Right ventricle myocardium inferior (tissue), 1 donor: ENCODE measurements at places on chromosomes 12 and 14.

DNA sequence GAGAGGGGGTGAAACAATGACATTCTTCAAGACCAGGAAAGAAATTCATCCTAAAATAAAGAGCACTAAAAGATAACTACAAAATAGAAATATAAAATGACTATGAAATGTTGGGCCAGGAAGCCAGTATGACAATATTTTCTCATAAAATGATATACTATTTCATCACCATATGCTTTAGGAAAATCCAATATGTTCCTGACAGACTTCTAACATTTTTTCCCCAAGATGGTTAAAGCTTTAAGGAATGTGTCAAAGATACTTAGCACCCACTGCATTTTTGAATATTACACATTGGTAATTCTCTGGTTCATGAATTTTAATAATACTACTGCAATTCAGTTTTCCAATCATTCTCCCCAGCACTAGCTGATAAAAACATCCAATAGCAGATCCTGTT lies 87.7 kb upstream of the PLEKHG7 start:
- DNase-seq: no peak

DNA sequence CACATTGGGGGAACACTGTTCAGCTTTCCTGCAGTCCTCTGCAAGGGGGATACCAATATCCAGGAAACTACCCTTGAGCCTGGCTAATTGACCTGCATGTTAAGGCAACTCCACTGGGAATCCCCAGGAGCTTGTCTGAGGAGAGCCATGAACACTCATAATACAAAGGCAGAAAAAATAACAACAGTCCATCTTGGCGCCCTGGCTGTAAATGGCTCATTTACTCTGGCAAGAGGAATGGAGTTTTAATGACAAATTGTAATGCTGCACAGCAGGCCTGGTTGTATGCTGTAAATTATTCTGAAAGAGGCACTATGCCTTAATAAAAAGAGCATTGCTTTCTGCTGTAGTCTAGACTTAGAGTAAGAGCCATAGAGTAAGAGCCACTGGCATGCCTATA lies 58.3 kb downstream of the SLC8A3 start:
- DNase-seq: no peak

DNA sequence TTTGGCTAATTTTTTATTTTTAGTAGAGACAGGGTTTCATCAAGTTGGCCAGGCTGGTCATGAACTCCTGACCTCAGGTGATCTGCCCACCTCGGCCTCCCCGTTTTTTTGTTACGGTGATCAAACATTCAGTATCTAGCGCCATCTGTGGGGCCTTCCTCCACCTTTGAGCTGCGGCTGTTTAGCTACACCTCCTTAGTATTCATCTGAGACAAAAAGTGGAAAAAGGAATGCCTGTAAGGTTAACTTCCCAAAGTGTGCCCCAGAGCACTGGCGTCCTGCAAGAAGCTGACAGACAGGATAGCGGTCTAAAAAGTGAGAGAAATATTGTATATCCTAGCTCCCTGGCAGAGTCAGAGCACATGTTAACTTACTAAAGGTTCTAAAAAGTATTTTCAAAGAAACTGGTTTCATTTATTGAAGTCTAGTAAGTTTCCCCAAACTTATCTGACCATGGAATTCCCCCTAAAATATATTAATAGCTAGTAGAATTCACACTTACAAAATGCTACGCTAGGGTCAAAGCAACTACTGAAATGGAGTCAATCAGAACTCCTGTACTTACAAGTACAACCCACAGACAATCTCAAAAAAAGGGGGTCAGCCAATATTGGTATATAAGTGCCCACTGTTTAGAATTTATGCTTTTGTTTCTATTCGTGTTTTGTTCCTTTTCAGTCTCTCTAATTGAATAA lies 59.1 kb downstream of the DUSP16 start:
- DNase-seq: no peak

DNA sequence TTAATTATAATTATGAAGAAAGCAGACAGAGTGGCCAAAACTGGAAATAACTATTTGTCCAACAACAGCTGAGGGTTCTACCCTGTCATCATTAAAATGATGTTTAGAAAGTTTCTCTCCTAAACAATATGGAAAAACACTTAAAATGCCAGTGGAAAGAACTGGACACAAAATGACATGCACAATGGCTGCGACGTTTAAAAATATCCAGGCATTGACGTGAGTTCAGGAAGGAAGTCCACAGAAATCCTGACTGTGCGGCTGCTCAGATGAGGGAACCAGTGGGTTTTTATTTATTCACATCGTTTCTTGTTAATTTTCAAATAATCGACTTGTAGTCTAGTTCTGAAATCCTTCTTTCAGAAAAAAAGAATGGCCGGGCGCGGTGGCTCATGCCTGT lies 58.3 kb downstream of the CCNK start:
- DNase-seq: no peak

GRCh38 chr14:71532790-71533189 lies 399.4 kb upstream of the RGS6 start:
- no peak for DNase-seq

- DNase-seq: peak; percentile 93
These were observed at the start of gene KTN1 for GRCh38 chr14:55579724-55580469. TSS of gene KTN1 (plus strand) at chr14:55580207. CDS start at chr14:55612049, 31,842 bp downstream.

GRCh38 chr14:61510736-61511557 lies 184.4 kb upstream of the HIF1A start:
- DNase-seq: no peak

DNA sequence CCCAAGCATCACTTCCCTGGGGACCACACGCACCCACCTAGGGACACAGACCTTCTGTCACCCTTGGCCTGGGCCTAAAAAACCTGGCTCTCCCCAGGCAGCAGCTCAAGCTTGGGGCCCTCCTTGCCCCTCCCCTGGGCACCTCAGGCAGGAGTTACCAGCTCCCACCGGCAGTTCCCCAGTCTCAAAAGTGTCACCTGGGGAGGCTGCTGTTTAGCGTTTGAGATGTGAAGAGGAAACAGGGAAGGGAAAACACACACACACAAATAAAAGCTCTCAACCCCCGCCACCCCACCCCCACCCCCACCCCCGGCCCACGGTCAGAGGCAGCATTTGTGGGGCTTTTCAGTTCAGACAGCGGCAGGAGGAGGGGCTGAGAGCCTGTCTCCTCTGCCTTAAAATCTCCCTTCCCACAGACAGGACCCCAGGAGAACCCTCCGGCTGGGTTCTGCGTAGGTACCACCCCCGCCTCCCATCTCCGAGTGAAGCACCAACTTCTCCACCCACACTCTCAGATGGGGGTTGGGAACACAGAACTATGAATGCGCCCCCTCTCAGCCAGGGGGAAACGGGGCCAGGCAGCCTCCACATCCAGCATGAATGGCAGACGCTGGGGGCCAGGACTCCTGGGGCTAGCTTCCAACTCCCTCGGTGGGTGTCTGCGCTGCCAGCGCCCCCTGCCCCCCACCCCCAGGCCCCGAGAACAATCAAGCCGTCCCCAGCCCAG lies 3.0 kb downstream of the NCOR2 start:
- DNase-seq: no peak

DNA sequence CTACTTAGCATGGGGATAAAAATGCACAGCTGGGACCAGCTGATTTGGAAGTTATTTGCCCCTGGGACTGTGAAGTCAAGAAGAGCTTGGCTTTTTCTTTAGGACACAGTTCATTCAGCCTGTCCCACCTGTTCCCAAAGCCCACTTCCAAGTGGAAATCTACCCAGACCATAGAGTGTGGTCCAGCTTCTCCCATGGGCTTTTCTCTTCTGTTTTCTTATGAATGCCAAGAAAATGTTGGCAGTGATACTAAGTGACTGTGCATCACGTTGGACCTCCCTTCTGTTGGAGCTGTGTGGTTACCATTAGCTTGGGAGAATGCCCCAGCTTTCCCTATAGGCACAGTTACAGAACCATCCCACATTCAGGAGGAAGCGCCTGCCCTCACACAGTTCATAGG lies 89.4 kb downstream of the NT5DC3 start:
- no peak for DNase-seq

- no peak for DNase-seq
These were observed 6.1 kb downstream of the SOS2 start for GRCh38 chr14:50225067-50225973.

GRCh38 chr14:33499687-33500086 lies 451.2 kb downstream of the EGLN3 start:
- DNase-seq: no peak

DNA sequence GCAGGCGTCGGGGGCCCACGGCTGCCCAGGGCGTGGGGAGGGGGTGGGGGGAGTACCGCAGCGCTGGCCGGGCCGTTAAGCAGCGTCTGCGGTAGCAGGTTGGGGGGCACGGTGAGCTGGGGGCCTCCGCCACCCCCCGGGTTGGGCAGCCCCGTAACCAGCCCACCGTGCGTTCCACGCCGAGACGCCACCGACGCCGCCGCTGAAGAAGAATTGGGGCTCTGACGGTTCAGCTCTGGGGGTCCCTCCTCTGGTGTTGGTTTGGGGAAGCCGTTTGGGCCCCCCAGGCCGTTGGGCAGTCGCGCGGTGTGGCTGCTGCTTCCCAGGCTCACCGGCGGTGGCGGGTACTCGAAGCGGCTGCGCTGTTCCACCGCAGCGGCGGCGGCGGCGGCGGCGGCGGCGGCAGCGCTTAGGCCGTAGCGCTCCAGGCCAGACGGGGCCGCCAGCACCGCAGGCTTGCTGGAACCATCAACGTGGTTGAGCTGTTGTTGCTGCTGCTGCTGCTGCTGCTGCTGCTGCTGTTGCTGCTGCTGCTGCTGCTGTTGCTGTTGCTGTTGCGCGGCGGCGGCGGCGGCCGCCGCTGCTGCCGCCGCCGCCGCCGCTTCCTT lies 1.5 kb downstream of the IRF2BPL start:
- DNase-seq: peak; percentile 77

- DNase-seq: no peak
These were observed 20.5 kb downstream of the DERA start for GRCh38 chr12:15931590-15932053.

GRCh38 chr14:32336702-32337101 lies 7.6 kb downstream of the AKAP6 start:
- DNase-seq: no peak

DNA sequence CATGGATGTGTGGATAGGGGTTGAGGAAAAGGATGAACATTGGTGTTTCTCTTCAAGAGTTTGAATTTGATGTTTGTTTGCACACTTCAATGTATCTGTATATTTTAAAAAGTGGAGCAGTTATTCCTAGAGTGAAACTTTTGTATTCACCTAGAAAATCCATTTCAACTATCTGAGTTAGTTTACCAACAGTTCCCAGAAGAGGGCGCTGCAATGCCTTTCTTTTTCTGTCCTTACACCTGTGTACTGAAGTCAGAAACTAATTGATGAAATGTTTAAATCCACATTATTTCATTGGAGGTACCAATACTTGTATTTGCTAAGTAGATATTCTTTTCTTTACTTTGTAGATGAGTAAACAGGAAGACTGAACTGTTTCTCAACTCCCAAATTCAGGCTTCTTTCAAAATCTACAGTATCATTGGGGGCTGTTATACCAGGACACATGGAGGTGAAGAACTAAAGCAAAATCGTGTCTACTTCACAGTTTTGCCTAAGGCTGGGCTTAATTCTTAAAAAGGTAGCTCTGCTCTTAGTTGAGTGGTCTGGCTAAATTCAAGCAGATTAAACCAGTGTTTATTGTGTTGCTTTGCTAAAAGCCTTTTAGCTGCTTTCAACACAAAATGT lies 26.6 kb upstream of the KLRB1 start:
- DNase-seq: no peak

GRCh38 chr12:77104286-77104685 lies 38.9 kb upstream of the E2F7 start:
- DNase-seq: no peak

- no peak for DNase-seq
These were observed 2.8 kb upstream of the FOXG1 start for GRCh38 chr14:28763751-28764256.

GRCh38 chr12:38921025-38921677 lies 15.8 kb upstream of the CPNE8 start:
- no peak for DNase-seq

DNA sequence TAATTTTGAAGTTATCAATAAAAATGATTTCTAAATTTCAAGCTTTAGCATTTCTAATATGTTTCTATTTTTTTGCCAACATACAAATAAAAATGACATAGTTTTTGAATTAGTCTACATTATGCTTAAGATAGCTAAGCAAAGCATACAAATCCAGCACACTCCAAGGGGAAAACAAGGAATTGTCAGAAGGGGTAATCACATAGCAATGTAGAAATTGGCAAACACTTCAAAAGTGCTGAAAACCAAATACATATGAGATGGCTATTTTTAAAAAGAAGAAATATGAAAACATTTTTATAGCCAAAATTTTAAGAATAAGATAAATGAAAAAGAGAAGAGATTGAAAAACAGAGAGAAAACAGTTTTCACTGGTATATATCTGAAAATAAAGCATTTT lies 308.0 kb downstream of the SLC6A15 start:
- DNase-seq: no peak

- DNase-seq: no peak
These were observed 221.7 kb upstream of the GRIP1 start for GRCh38 chr12:66900616-66901015.

DNA sequence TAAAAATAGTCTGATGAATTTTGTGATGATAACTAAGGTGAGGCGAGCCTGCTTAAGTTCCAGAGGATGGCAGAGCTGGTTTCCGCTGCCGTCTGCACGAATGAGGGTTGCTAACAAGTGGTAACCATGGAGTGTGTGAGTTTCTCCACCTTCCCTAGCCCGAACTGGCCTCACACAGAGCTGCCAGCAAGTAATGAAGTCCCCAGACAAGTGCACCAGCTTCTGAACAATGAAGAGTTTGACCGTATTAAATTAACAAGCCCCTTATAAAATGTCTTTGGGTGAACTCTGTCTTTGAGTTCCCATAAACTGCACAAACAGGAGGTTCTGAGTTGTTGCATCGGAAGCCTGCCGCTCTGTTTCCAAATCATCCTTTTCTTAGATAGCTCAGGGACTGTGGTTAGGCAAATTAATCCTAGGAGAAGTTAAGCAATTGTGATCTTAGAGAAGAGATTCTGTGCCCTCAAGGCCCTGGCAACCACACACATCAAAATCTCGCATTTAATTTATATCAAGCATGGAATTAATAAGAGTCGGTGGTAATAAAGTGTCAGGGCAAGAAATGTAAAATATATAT lies 274.1 kb upstream of the DAAM1 start:
- no peak for DNase-seq

GRCh38 chr12:21975293-21975692 lies 34.1 kb upstream of the ABCC9 start:
- no peak for DNase-seq

GRCh38 chr14:105197211-105197641 lies 16.1 kb upstream of the NUDT14 start:
- DNase-seq: no peak

- no peak for DNase-seq
These were observed 388.8 kb upstream of the PDE3A start for GRCh38 chr12:19979584-19979983.

DNA sequence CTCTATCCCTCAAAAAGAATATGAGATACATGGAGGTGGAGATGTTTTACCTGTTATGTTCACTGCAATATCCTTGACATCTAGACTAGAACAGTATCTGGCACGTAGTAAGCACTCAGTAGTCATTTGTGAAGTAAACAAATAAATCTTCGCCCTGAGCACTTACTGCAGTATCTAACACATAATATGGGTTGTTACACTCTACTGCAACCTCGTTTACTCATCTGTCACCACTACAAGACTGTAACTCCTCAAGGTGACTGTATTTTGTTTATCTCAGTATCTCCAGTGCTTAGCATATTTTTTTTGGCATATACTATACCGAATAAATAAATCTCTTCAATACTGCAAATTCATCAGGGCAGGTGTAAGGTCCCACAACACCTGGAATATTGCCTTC lies 66.1 kb downstream of the WASHC3 start:
- no peak for DNase-seq
